ENCODE measurements at places on chromosomes 5 and 9. TPM values are rescaled to one million over a fixed set of nuclear protein-coding genes. Genes with fewer than 3 reads are reported as not detected.
A peak's percentile ranks its signal among the peaks of the same experiment; 100 is the strongest.

DNA sequence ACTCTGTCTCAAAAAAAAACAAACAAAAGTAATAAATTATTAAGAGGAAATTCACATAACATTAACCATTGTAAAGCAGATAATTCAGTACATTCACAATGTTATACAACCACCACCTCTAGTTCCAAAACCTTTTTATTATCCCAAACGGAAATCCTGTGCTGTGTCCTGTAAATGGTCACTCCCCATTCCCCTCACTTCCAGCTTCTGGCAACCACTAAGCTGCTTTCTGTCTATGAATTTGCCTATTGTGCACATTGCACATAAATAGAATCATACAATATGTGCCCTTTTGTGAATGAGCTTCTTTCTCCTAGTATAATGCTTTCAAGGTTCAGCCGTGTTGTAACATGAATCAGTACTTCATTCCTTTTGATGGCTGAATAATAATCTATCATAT is 20.8 kb downstream of the C9orf152 start:
- H3K27ac ChIP-seq: no peak overlapping the region
- H3K36me3 ChIP-seq: no peaks in the 10 kb centered on the region
- H3K27me3 ChIP-seq: peaks cover 8% of the 10 kb centered on the region
- peaks cover 5% of the 10 kb centered on the region for H3K4me1 ChIP-seq
- DNase-seq: no peak

Gene KCNV2
- not detected for total RNA-seq

DNA sequence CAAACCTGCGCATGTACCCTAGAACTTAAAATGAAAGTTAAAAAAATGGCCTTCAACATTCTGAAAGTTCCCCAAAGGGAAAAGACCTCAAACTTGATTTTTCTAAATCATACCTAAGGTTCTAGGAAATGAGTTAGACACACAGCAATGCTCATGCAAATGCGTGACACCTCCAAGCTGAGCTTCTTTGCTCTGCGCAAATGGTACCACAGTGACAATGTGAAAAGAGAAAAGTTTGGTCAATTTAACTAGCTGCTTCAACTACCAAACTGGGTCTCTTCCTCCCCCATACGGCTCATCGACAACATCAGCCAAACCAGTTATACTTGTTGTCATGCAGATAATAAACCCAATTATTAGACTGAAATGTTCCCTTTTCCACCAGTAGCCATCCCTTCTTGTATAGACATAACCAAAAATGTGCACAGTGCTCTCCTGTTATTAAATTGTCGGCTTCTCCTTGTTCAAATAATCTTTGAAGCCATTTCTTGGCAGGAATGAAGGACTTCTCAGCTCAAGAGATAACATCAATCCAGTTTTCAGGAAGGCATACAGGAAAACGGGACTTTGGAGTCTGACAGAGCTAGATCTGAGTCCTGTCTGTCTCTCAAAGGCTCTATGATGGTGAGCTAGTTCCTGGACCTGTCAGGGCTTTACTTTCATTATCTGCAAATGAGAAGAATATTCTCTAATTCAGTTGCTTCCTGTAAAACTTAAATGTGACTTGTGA is 185.6 kb upstream of the NR3C1 start:
- H3K27me3 ChIP-seq: no peaks in the 10 kb centered on the region
- H3K4me1 ChIP-seq: peaks cover 67% of the 10 kb centered on the region
- no peak for DNase-seq
- H3K4me3 ChIP-seq: no peak overlapping the region
- H3K36me3 ChIP-seq: peaks cover 4% of the 10 kb centered on the region

- no peaks in the 10 kb centered on the region for H3K4me1 ChIP-seq
- no peak overlapping the region for H3K4me3 ChIP-seq
- H3K27me3 ChIP-seq: peaks cover 26% of the 10 kb centered on the region
- no peak for DNase-seq
- no peak overlapping the region for H3K27ac ChIP-seq
Measured at GRCh38 chr9:133191989-133192388, 17.1 kb downstream of the OBP2B start.

- no peak for DNase-seq
- no peak overlapping the region for H3K4me3 ChIP-seq
- H3K36me3 ChIP-seq: no peaks in the 10 kb centered on the region
- H3K27me3 ChIP-seq: peaks cover 11% of the 10 kb centered on the region
- H3K27ac ChIP-seq: no peak overlapping the region
Measured at GRCh38 chr5:159641371-159642039, 274.8 kb upstream of the ADRA1B start.

Gene ZBTB43
- total RNA-seq: 40.8 TPM

Gene TMEM252
- not detected for total RNA-seq

DNA sequence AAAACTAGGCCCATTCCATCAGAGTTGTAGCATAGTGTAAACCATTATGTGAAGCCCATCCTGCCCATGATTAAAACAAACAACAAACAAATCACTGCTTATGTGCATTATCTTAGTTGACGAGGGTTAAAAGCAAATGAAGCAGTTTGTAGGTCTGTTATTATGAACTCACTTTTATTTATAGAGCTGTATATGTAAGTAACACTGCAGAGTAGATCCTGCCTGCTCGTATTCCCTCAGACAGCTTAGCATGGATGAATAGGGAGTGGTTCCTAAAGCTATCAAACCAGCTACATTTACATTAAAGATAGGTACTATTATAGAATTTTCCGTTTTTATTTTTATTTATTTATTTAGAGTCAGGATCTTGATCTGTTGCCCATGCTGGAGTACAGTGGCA is 112.6 kb downstream of the GDNF start:
- DNase-seq: no peak
- peaks cover 16% of the 10 kb centered on the region for H3K4me1 ChIP-seq
- no peak overlapping the region for H3K4me3 ChIP-seq
- peaks cover 30% of the 10 kb centered on the region for H3K36me3 ChIP-seq
- H3K27me3 ChIP-seq: no peaks in the 10 kb centered on the region

DNA sequence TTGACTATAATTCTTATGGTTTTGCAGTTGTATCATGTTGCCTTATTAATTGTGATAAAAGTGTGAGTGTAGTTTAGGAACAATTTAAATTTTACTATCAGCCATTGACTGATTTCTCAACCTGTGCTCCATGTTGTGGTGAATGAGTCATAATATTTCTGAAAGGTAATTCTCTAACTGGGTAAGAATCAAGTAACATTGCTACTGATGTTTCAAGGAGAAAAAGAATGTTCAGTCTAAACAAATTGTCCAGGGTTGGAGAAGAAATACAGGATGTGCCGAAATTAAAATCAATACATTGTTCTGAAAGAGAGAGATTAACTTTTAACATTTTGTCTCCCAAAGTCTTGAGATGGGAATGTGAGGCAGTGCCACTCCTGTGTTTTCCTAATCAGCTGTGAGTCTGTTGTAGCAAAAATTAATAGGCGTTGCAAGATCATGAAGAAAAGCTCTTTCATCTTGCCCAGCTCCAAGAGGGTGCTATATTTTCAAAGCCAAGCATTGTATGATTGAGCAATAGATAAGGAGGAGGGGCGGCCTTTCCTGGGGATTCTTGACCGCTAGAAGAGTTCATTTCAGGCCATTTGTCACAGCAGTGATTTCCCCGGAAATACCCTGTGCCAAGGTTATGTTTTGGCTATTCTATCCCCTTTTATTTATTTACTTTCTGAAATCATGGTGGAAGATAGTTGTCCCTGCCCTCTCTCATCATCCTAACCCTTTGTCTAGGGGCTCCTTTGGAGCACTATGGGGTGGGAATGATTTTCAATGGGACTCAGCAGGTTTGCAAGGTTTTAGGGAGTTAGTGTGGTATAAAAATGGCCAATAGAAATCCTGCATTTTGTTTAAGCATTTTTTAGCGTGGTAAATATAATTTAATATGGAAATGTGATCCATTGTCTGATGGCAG is 151.6 kb downstream of the FOCAD start:
- peaks cover 6% of the 10 kb centered on the region for H3K36me3 ChIP-seq
- H3K4me1 ChIP-seq: peaks cover 4% of the 10 kb centered on the region
- DNase-seq: no peak
- H3K4me3 ChIP-seq: no peak overlapping the region

GRCh38 chr5:81161012-81161601 is 72.0 kb upstream of the CKMT2 start:
- H3K4me1 ChIP-seq: peaks cover 6% of the 10 kb centered on the region
- H3K4me3 ChIP-seq: no peak overlapping the region
- no peak overlapping the region for H3K27ac ChIP-seq
- DNase-seq: no peak
- H3K36me3 ChIP-seq: no peaks in the 10 kb centered on the region

DNA sequence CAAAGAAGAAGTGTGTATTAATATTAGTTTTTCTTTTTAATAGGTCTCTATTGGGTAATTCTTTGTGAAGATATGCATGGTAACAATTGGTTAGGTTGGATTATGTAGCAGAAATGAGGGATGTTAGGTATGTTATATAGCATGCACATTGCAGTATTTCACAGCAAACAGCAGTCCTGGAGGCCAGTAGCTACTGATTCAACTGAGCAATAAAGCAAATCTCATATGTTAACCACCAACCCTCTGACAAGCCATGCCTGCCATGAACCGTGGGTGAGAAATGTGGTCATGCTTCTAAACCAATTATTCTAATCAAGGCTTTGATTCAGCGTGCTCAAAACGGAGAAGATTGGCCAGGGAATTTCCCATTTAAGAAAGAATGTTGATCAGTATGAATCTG is 313.0 kb upstream of the CDH6 start:
- no peak overlapping the region for H3K4me3 ChIP-seq
- no peaks in the 10 kb centered on the region for H3K36me3 ChIP-seq
- no peaks in the 10 kb centered on the region for H3K27me3 ChIP-seq
- no peak overlapping the region for H3K27ac ChIP-seq
- no peak for DNase-seq

- DNase-seq: no peak
- no peak overlapping the region for H3K4me3 ChIP-seq
- H3K36me3 ChIP-seq: no peaks in the 10 kb centered on the region
Measured at GRCh38 chr5:88925692-88926490, 42.9 kb upstream of the MEF2C start.

Gene ANKRD34B
- not detected for total RNA-seq

- peak overlapping the region; percentile 64 for H3K27ac ChIP-seq
- peaks cover 14% of the 10 kb centered on the region for H3K36me3 ChIP-seq
- H3K4me3 ChIP-seq: no peak overlapping the region
Measured at GRCh38 chr9:5493679-5494511, 16.4 kb upstream of the PDCD1LG2 start.

DNA sequence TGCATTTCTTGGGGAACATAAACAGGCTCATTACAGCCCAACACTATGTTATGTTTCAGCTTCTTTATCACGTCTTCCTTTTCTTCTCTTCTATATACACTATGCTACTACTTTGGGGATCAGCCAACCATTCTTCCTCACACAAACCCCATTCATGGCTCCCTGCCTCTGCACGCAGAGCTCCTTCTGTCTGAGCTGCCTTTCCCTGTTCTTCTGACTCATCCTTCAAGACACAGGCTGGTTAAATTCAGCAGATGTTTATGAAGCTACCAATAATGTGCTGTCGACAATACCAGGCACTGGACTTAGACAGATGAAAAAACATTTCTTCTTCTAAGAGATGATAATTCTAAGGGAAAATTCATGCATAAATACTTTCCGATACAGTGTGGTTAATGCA is 102.5 kb upstream of the TXNDC8 start:
- no peaks in the 10 kb centered on the region for H3K27me3 ChIP-seq
- no peak overlapping the region for H3K4me3 ChIP-seq
- no peak overlapping the region for H3K27ac ChIP-seq

DNA sequence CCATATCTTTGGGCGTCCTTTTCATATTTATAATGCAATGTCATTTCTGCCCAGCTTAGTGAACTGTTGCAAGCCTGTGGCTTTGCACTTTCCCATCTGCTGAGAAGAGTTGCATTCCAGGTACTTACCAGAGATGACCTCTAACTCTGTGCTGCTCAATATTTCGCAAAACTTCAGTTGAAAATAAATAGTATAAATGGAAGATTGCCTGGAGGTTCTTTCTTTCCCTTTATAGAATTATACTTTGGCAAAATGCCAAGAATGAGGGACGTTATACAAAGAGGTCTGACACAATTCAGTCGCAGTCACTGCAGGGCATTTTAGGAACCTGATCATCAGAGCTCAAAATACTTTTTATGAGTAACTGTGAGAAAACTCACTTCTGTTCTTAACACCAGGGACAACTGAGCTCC is 18.9 kb upstream of the VLDLR start:
- no peak overlapping the region for H3K27ac ChIP-seq
- no peaks in the 10 kb centered on the region for H3K36me3 ChIP-seq
- DNase-seq: no peak
- peaks cover 15% of the 10 kb centered on the region for H3K27me3 ChIP-seq
- H3K4me1 ChIP-seq: no peaks in the 10 kb centered on the region
